ENCODE measurements at places on chromosomes 13 and 19.

DNA sequence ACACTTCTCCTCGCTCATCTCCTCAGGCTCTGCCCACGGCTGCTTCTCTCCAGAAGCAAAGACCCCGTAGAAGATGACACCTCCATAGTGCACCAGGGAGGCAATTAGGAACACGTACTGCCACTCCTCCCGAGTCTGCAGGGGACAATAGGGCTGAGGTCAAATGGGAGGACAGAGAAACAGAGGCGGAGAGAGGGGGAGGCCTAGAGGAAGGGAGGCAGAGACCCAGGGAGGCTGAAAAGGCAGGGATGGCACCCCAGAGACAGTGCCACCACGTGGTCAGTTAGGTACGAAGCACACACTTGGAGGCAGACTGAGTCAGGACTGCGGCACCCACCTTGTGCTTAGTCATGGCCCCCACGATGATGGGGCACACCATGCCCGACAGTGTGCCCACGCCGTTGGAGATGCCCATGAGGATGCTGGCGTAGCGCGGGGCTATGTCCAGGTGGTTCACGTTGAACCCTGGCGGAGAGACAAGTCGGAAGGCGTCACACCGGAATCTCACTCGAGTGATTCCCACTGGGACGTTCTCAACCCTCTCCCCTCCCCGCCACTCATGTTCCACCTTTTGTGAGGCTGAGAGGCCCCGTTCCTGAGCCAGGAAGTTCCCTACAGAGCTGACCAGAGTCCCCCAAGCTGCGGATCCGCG lies 5.6 kb downstream of the GFY start:
- no peak for DNase-seq

- DNase-seq = no peak
These were observed 23.1 kb downstream of the EPSTI1 start for GRCh38 chr13:42968906-42969305.

GRCh38 chr13:99608345-99608744 lies 107.1 kb downstream of the TM9SF2 start:
- no peak for DNase-seq

- peak; percentile 98 for DNase-seq
These were observed 8.9 kb downstream of the ISYNA1 start for GRCh38 chr19:18428787-18429674.

DNA sequence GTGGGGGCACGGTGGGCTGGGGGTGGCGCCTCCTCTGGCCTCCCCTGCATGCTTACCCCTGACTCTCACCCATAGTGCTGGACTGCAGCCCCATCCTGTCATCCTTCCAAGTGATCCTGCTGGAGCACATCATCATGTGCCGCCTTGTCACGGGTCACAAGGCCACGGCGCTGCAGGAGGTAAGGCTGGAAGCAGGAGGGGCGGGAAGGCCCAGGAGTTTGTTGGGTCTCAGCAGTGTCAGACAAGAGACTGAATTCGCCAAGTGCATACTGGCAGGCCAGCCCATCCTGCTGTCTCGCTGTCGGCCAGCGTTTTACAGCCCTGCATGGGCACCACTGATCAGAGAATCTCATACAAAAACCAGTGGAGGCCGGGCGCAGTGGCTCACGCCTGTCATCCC lies 23.1 kb downstream of the MAU2 start:
- no peak for DNase-seq

- no peak for DNase-seq
These were observed 147.5 kb downstream of the USP12 start for GRCh38 chr13:27024074-27024461.

GRCh38 chr19:12838886-12839756 lies 806 bp downstream of the MAST1 start:
- peak; percentile 59 for DNase-seq
